ENCODE measurements at places on chromosomes 3 and 15.

- DNase-seq: no peak
Measured at GRCh38 chr15:89550427-89550826, 24.8 kb upstream of the TICRR start.

DNA sequence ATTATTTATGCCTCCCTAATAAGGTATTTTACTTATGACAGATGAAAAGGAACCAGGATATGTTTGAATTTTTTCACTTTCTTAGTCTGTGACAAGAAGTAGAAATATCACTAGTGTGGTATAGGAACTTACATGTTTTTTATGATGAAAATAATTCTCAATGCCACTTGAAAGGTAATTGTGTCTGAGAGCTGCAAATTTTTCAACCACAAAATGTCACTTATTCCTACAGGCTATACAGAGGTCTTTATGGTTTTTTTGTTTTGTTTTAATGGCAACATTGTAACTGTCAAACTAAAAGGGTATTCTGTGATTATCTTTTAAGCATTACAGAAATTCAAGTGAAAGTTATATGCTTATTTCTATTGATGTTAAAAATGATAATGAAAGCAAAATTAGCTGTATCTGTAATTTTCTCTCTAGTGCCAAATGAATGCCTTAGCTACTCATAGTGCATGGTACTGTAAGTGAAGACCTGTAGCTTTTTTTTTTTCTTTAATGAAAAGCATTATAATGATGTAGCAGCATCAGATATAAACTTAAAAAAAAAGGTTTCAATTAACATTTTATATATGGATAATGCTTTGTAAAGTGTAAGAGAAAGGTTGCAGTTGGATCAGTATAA lies 14.7 kb downstream of the FEM1B start:
- DNase-seq: no peak

- DNase-seq: no peak
Measured at GRCh38 chr3:112807685-112808084, 39.0 kb downstream of the CD200R1L start.

GRCh38 chr3:159130108-159130507 lies 328.3 kb downstream of the MFSD1 start:
- DNase-seq: peak; percentile 16

GRCh38 chr3:12730506-12731242 lies 28.4 kb downstream of the TMEM40 start:
- no peak for DNase-seq

DNA sequence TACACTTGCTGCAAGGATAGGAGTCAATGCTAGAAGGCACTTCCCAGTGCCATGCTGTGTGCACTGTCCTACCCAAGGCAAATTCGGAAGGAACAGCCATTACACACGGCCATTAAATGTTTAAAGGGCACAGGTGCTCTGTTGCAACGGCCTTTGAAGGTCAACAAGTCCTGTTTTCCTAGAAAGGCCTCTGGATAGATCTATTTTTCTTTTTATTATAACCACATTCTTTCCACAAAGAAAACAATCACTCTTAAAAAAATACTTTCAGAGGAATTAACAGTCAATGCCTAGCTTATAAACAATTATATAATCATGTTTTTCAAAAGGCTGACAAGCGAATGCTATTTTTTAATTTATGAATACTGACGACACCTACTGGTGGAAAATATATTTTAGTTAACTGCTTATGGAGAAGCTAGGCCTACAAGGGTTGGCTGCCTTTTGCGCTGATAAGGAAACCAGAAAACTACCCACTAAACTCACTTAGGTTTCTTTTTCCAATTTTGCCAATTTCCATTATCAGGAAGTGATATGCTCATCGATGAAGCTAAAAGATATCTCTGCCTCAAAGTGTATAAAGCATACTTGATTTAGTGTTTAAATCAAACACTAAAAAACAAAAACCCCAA lies 2.4 kb downstream of the ARHGEF3 start:
- peak; percentile 9 for DNase-seq

DNA sequence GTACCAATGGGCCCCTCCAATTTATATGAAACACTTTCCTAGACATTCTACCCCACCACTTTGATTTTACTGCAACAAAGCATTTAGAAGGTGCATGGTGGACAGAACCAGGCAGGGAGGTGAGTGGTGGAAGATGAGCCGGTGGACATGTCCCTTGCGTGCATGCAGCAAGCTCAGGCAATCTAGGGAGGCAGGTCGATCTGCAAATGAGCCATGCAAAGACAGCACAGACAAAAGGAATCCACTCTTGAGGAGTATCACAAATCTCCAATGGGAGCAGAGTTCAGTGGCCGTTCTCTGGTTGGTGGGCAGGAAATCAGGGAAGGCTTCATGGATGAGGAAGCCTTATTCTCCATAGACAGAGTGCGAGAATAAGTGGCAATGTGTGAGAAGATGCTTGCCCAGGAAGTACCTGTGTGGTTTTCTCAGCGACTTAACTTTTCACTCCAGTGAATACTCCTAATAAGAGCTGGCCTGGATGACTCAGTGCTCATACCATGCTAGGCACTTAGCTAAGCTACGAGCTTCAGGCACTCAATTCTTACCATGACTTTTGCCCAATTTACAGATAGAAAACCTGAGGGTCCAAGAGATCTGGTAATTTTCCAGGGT lies 152.5 kb downstream of the FOXP1 start:
- no peak for DNase-seq

Measured in iPS DF 6.9 (cell line).